GF-D8 (cell line): ENCODE measurements at places on chromosomes 11 and 22.
A peak's percentile ranks its signal among the peaks of the same experiment; 100 is the strongest.

DNA sequence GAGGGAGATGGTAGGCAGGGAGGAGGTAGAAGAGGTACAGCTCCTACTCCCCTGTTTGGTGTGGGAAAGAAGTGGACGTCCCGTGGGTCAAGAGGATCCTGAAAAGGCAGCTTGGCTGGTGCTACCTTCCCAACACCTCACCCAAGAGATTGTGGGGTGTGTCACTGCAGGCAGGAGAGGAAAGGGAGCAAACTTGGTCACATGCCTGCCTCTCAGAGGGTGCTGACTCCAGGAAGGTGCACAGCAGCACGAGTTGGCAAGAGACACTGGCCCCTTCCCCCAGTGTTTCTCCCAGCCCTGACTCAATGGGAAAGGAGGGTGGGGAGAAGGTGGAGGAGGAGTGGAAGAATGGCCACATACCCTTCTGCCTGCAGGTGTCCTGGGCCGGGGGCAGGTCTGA lies 99.6 kb downstream of the CSNK2A3 start:
- DNase-seq = no peak

DNA sequence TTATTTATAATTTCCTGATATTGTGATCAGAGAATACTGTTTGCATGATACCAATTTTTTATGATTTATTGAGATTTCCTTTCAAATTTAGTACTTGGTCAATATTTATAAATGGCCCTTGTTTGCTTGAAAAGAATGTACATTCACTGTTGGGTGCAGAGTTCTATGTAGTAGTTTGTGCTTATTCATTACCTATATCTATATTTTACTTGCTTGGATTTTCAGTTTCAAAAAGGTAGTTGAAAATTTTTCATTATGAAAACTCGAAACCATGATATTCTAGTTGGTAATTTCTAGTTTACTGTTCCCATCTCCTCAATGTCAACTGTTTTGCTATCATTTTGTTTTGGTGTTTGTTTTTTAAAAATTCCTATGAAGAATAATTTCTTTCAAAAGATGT lies 155.7 kb downstream of the AASDHPPT start:
- no peak for DNase-seq

DNA sequence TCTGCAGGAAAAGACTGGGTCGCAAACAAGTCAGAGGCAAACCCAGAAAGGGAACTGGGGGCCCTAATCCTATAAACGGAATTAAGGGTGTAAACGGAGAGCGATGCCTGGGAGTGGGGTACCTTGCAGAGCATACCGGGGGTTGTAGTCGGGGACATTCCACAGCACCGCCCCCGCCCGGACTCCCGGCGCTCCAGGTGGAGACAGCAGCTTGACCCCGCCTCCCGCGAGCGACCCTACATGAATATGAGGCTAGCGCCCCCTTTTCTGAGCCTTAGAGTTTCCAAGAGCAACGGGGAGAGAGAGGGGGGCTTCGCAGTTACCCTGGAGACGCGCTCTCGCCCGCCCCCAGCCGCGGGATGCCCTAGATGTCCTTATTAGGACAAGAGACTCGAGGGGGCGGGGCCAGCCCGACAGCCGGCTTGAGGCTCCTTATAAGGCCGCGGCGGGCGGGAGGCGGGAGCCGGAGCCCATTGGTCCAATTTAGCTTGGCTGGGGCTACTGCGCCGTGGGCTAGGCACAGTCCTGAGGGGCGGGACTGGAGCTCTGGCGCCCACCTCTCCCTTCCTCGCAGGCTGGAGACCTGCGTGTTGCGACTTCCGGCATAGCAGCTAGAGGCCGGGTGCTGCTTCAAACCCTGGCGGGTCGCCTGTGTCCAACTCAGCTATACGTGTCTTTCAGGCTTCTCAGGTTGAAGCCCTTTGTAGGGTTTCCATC lies 980 bp upstream of the MUS81 start:
- peak; percentile 97 for DNase-seq

- DNase-seq = no peak
Measured at GRCh38 chr22:17862646-17863181, 88.4 kb upstream of the BID start.

GRCh38 chr22:23695571-23696325 lies 4.9 kb downstream of the RGL4 start:
- no peak for DNase-seq

- no peak for DNase-seq
Measured at GRCh38 chr11:125315079-125315740, 150.7 kb downstream of the PKNOX2 start.

DNA sequence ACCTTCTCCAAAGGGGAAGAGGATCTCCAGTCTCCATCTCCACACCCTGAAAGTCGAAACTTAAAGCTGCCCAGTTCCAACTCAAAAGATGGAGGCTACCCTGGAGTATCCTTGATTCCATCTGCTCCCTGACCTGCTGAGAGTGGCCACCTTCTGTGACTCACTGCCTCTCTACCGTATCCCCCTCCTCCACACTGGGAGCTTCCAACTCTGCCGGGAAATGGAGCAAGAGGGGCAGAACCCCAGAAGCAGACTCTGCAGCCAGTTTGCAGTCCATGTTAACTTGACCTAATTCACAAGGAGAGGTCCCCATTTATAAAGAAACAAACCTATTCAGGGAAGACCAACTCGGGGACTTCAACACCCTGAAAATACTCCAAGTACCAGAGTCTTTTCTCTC lies 22.0 kb upstream of the IRAG1 start:
- DNase-seq = no peak

DNA sequence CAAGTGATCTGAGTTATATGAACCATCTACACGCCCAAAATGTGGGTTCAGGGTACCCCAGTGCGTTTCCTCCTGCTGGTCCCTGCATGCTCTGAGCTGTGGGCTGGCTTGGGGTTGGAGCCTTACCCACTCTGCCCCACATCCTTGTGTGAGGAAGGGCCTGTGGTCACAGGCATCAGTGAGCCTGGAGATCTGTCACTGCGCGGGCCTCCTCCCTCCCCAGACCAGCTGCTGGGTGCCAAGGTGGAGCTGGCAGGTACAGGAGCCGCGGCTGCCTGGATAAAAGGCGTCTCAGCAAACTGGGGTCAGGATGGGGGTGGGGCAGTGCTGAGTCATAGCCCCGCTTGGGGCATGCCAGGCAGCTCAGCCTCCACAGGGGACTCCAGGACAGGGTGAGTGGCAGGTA lies 17.9 kb downstream of the GNAZ start:
- no peak for DNase-seq

DNA sequence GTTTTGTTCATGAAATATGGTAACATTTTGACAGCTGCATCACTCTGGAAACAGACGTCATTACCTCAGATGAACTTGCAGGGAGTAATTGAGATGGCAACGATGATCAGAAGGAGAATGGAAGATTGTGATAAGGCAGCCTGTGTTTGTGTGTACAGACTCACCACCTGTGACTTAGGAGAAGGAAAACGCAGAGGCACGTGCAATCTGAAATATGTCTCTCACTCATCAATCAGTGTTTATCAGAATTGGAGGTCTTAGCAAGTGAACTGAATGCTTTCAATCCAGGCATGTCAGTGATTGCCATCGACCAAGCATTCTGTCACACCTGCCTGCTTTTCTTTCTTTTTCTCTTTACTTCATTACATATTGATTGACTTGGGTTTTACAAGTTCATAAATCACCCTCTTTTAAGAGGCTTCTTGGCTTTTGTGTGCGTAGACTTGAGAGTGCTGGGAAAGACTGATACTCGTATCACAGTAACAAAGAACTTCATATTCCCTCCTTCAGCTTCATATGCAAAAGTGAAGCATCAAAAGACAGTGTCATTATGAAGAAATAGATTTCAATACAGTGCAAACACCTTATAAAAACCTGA lies 24.6 kb downstream of the FAT3 start:
- no peak for DNase-seq

DNA sequence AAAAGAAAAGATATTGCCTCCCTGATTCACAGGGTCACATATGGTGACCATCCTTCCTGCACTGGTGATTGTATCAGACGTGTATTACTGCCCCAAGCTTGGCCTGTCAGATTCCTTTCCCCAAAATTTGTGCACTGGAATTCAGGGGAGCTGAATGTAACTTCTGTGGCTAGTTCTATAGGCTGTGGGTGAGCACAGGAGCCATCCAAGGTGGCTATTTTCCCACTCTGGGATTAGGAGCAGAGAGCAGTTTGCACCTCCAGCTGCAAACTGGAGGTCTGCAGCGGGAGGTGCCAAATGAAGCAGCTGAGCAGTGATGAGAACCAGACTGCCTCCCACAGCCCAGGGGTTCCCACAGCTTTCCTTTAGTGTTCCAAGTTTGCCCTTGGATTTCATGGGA lies 124.2 kb upstream of the PITPNB start:
- DNase-seq = no peak

DNA sequence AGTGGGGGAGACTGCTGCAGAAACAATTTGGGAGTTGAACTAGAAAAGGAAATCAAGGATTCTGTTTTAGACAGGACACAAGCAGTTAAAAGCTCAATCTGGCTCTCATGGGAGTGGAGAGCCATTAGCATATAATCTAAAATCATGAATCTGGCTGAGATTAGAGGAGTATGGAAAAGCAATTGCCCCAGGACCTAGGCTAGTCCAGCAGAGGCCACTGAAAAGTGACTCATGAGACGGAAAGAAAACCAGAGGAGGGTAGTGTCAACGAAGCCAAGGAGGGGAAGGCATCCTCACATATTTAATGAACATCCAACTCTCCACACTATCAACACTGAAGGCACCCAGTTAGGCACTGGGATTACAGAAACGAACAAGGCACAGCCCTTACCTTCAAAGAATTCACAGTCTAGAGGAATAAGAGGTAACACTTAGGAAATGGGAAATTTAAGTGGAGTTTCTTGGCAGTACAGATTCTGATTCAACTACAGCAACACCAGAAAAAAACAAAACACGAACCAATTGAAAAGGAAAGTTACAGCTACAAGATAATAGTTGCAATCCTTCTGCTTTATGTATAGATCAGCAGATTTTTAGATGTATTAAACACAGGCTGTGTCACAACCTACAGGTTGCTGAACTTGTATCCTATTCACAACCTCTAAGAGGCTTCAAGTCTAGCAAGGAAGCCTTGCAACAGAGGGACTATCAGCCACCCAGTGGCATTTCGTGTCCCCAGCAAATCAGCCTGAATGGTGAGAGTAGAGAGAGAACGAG lies 43.7 kb upstream of the CHST1 start:
- no peak for DNase-seq

DNA sequence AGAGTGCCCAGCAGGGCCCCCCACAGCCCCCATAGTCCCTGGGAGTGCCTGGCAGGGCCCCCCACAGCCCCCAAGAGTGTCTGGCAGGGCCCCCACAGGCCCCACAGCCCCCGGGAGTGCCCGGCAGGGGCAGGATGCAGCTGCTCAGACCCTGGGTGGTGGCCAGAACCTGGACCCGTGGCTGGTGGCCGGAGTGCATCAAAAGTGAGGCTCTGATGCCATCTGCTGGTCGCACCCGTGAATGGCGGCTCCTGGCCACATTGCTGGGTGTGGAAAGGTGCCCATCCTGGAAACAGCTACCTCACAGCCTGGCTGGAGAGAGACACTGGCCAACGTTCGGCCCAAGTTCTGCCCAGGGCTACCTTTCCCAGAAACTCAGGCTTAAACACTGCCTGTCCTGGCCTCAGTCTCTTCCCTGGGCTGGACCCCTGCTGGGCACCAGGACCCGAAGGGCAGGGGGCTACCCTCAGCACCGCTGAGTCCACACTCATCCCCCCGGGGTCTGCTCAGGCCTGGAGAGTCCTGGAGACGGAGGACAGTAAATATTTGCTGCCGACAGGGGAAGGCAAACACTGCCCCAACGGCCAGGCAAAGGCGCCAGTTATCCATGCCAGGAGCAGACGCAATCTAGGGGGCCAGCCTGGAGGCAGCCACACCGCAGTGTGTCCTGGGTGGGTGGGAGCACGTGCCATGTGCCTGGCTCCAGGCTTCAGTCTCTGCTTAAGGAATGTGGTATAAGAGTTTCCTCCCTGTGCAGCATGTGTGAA lies 4.4 kb downstream of the INS start:
- DNase-seq = no peak

DNA sequence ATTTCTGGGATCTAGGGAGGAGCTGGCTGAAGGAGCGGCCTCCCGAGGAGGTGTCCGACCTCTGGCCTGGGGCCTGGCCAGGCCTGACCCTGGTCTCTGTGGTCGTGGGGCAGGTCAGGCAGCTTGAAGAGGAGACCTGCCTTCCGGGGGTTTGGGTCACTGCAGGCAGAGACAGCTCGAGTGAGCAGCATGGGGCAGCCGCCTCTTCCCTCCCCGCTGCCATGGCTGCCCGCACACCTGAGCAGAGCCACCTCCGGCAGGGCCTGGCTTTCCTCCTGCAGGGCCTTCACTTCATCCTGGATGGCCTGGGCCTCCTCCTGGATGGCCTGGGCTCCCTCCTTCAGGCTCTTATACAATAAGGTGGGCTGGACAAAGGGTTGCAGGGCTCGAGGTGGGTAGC lies 8.0 kb upstream of the NAALADL1 start:
- no peak for DNase-seq

DNA sequence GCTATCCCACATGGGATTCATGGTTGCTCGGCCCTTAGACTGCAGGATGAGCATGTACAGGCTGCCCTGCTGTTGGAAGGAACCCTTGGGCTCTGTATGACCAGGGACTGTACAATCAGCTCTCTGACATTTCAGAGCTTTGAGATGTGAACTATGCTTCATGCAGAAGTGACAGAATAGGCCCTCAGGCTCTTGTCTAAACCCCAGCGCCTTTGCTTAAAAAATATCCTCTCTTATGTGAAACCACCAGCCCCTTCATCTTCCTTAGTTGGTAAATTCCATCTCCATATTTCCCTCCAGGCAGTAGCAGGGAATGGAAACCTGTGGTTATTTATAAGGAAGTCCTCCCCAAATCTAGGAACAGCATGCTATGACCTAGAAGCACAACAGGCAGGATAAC lies 78.9 kb upstream of the PLET1 start:
- no peak for DNase-seq

GRCh38 chr11:102119997-102120396 lies 9.8 kb downstream of the YAP1 start:
- no peak for DNase-seq

GRCh38 chr11:125182573-125182972 lies 18.0 kb downstream of the PKNOX2 start:
- DNase-seq = no peak

DNA sequence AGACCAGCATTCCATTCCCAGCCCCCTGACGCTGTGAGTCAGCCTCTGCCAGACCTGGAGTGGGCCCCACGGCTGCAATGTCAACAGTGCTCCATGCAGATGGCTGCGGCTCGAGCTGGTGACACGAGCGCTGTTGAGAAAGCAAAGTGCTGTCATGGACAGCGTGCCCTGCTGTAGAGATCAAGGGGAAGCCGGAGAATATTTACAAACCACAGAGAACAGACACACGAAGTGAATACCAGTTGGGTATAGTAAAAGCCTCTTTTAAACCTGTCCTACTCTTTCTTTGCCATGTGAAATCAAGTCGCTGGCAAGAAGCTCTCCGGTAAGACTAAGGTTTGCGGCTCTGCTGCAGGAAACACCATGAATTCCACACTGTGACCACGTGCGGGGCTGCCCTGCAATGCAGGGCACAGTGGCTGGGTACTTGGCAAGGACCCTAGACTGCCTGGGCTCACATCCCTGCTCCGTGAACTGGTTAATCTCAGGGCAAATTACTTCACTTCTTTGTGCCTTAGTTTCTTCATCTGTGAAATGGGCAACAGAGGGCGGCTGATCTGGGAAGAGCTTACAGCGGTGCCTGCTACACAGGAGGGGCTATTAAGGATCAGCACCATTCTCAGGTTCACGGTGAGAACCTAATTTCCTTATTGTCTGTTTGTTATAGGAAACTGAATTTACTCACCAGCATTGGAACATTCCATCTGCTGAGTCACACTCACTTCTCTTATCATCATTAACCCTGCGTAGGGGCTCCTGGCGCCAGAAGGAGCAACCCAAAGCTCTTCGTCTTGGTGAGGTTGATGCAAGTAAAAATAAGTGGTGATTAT lies 27.8 kb upstream of the ELFN2 start:
- DNase-seq = no peak

GRCh38 chr11:76151556-76152085 lies 54.7 kb downstream of the WNT11 start:
- DNase-seq = no peak
